ENCODE measurements at places on chromosomes 11 and 22.

- no peak for DNase-seq
Measured at GRCh38 chr11:75705541-75705940, 12.1 kb upstream of the MOGAT2 start.

DNA sequence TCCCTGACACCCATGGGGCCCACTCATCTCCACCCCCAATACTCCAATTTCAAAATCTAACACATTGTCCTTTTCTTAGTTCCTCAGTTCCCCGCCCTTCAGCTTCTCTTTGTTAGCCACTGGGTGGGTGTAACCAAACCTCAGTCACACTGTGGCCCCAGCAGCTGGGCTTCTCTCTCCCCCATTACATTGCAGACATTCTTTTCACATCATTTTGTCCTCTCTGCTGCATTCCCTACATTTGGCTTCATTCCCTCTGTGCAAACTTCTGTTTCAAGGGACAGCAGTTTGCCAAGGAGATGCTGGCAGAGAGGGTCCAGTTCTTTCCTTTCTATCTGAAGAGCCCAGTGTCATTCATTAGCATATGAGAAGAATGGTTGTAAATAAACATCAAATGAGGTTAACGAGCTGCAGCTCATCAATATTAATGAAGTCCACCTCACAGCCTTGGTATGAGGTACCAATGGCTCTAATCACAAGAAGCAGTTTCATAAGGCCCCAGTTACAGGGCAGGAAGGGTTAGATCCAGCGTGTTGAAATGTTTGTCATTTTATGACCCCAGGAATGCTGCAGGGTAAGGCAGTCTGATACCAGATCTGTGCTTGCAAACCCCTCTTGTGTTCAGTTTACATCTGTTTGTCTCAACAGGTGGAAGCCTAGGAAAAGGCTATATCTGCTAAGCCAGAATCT lies 72.3 kb downstream of the ARFGAP2 start:
- peak; percentile 6 for DNase-seq

GRCh38 chr22:26581026-26581425 lies 8.9 kb downstream of the TPST2 start:
- no peak for DNase-seq

DNA sequence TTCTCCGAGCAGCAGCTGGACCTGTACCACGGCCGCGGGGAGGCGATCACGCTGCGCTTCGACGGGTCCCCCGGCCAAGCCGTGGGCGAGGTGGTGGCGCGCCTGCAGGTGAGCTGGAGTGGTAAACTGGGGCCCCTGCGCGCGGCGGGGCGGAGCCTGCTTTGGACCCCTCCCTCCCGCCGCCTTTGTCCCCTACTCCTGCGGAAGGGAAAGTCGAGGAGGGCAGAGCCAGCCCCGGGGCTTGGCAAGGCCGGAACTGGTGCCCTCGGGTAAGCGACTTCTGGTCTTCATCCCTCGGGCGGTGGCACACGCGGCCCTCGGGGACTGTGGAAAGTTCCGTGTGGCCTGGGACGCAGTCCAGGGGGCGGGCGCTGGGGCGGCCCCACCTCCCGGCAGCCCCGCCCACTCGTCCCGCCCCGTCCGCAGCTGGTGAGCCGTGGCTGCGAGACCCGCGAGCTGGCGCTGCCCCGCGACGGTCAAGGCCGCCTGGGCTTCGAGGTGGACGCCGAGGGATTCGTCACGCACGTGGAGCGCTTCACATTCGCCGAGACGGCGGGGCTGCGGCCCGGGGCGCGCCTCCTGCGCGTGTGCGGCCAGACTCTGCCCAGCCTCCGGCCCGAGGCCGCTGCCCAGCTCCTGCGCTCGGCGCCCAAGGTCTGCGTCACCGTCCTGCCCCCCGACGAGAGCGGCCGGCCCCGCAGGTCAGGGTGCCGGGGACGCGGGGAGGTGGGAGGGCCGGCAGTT lies 9.2 kb downstream of the SIPA1 start:
- DNase-seq = no peak

DNA sequence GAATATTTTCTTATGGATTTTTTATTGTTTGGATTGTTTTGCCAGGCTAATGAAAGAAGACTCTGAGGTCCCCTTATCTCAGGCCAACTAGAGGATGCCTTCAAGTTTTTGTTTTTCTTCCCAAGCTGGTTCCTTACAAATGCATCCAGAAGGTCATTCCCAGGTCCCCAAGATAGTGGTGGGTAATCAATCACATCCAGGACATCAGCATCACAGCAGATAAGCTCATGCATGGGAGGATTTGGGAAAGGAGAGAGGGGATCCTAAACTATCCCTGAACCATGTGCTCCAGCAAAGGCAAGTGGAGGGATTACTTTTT lies 20.7 kb downstream of the FZD4 start:
- no peak for DNase-seq

DNA sequence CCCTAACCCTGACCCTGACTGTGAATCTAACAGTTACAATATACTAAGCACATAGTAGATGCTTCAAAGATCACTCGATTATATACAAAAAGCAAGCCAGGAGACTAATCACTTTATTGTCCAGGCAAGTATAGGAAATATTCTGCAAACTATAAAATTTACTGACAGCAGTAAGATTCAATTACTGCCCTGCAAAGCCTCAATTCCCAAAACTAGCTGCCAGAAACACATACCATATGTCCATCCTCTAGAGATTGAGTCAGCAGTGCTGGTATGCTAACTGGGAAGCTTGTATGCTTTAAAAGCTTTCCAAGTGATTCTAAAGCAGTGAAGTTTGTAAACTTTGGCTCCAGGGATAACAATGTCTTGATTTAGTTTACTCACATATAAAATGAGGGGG lies 26.1 kb downstream of the CSTF3 start:
- no peak for DNase-seq

- no peak for DNase-seq
Measured at GRCh38 chr11:119791047-119791446, 62.0 kb upstream of the NECTIN1 start.

DNA sequence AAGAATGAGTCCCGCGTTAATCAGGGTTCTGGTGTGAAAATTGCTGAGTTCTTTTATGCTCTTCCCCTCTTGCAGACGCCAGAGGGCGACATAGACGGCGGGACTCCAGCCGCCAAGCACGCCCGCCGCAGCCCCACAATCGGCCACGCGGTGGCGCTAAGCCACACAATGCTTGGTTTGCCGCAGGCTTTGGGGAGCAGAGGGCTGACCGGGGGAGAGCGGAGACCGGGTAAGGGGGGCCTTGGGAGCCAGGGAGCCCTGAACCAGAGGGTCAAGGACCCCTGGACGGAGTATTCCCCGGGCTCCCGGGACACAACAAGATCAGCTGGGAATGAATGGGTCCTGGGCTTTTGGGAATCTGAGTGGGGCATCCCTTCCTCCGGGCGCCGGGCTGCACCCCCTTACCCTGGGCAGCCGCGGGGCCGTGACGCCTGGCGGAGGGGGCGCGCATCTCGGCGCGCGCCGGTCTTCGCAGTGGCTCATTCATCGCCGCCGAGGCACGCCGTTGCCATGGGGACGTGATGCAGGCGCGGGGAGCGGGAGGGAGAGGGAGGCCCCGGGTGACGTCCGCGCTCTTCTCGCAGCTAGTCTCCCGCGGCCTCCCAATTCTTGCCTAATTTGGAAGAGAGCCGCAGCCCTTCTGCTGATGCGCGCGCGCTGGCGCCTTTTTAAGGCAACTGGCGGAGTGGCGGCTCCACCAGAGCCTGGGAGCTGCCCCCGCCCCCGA lies 12.2 kb upstream of the NPAS4 start:
- DNase-seq = peak; percentile 58

GRCh38 chr11:20824773-20825172 lies 155.4 kb downstream of the NELL1 start:
- no peak for DNase-seq

- peak; percentile 61 for DNase-seq
Measured at GRCh38 chr22:45549762-45550378, 47.2 kb downstream of the FBLN1 start.

- DNase-seq = no peak
Measured at GRCh38 chr22:26748845-26749244, 91.5 kb downstream of the MIAT start.

DNA sequence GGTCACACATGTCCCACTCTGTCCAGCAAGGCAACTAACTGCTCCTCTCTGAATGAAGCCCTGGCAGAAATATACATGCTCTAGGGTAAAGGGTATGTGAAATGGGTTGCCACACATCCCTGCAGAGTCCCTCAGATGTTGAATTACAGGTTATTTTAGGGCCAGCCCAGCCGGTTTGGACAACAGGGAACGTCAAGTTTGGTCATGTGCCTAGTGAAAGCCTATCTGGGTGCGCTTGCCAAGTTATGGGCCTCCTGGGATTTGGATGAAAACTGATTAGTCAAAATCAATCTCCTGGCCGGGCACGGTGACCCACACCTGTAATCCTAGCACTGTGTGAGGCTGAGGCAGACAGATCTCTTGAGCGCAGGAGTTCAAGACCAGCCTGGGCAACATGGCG lies 10.4 kb downstream of the AP1B1 start:
- peak; percentile 97 for DNase-seq

DNA sequence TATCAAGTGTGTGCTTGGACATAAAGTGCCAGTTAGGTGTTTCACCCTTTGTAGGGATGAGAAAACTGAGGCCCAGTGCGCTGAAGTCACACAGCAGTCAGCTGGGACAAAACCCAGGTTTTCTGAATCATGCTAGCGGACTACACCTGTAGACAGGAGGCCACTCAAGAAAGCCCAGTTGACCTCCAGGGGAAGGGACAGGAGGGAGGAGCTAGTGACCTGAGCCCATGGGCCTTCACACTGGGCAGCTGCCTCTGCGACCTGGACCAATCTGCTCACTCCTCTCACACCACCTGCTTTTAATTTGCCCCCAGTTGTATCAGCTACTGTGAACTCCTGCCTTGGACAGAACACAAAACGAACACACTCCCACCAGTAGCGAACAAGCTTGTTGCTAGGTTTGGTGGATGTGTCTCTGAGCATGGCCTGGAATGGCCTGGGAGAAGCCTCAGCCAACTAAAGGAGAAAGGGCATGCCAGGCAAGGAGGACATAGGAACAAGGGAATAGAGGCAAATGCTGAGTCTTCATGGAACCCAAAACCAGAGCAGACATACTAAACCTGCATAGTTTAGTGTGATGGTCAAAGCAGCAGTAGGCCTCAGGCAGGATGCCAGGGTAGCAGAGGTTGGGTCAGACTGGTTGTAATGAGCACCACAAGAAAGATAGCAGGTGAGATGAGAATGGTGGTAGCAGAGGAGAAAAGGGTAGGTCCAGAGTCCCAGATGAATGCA lies 7.2 kb downstream of the LMO1 start:
- no peak for DNase-seq

DNA sequence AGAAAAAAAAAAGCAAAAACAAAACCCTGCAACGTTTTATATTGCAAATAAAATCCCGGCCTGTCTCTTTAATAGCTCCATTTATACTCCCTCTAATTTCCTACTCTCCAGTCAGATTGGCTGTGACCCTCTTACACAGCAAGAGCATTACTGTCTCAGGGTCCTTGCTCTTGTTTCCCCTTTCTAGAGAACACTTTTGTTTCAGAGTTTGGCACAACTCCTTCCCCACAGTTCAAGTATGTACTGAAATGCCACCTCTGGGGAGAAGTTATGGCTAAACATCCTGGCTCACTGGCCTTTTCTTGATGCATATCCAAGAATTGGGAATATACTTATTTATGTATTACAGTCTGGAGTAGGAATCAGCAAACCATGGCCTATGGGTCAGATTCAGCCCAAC lies 2.6 kb downstream of the CASP12 start:
- DNase-seq = no peak

DNA sequence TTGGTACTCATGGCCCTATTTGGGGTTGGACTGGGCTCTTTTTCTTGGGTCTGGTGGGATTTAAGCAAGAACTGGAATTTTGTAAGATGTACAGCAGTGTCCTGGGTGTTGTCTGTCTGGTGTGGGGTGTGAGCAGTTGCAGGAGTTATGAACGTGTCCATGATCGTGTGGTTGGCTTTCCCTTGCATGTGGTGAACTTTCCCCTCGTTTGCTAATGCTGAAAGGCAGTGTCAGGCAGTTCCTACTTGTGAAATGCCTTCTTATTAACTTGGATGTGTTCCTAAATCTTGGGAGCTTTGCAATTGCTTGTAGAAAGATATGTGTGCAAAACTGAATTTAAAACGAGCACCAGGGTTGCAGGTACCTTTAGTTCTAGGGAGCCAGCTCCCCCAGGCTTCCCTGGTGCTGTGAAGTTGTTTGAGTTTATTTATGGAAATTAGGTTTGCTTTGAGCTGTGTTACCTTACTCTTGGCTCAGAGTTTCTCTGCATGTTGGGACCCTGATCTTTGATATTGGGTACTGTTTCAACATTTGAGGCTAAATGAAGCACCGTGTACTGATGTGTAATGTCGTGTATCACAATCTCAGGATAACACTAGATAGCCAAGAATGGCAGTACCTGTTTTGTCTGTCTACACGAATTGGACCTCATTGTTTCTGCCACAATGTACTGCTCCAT lies 35.8 kb upstream of the HSD17B12 start:
- no peak for DNase-seq

GRCh38 chr22:39985383-39986035 lies 9.2 kb upstream of the FAM83F start:
- DNase-seq = no peak

DNA sequence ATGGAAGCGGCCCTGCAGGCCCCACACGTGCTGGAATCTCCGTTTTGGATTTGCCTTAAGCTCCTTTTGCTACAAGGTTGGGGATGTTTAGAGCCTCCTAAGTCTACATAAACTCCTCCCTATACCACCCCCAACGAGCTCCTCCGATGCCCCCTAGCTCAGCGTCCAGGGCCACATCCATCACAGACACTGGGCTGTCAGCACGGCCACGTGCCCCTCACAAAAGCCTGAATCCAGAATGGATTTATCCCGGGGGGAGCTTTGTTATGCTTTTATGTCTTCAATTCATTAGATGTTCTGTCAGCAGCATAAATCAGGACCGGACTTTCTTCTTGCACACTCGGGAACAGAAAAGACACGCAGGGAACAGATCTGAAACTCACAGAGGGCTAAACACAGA lies 52.6 kb upstream of the CD82 start:
- no peak for DNase-seq

- no peak for DNase-seq
Measured at GRCh38 chr11:22635689-22636088, 10.1 kb upstream of the FANCF start.

DNA sequence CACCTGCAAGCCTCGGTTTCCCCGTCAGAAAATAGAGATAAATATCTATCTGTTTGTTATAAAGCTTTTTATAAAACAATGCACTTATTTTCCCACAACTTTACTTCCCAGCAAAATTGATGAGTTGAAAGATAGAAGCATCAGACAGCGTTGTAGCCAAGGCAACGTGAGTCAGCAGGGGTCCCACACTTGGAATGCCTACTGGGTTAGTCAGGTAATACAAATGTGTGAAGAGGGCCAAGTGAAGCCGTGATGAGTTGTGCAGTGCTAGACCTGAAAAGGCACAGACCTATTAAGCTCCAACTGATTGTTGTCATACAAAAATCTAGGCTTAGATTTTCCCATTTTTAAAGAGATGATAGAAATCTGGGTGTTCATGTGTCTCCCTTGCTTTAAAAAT lies 118.7 kb downstream of the PGR start:
- no peak for DNase-seq

GRCh38 chr11:13310443-13310842 lies 32.9 kb downstream of the BMAL1 start:
- no peak for DNase-seq

GRCh38 chr22:27663812-27664211 lies 137.7 kb downstream of the MN1 start:
- DNase-seq = peak; percentile 74

All from PC-9 (cell line).